ENCODE measurements at places on chromosomes 11 and 22.

DNA sequence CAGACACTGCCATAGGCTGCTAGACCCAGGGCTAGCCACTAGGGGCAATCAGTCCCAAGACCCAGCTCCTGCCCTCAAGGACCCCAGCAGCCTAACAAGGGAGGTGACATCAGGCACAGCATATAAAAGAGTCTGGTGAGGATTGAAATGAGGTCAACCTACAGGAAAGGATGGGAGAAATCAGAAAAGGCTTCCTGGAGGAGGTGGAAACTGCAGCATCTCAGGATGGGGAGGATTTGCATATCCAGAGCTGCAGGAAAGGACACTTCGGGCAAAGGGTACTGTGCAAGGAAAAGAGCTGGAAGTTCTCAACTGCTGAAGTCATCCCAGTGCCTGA lies 2.9 kb upstream of the ARFGAP2 start:
- peak; percentile 4 for DNase-seq

- DNase-seq, result no peak
Measured at GRCh38 chr11:40689823-40690222, 769.6 kb downstream of the LRRC4C start.

DNA sequence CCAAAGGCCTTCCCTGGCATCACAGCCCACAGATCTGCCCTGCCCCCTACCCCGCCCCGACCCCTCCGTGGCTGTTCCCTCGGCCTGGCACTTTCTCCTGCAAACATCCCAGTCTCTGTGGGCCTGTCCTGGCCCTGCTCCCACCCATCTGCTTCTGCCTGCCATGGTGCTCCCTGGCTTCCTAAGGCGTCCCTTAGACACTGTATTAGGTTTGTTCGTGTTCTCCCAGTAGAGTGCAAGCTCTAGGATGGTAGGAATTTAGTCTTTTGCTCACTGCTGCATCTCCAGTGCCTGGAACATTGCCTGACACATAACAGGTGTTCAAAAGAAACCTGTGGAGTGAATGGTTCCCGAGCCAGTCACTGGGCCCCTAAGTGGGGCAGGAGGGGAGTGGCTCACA lies 69.6 kb upstream of the PITPNB start:
- no peak for DNase-seq

- no peak for DNase-seq
Measured at GRCh38 chr11:24400059-24400665, 96.7 kb upstream of the LUZP2 start.

GRCh38 chr11:96287822-96288439 lies 55.1 kb downstream of the MAML2 start:
- DNase-seq, result no peak

DNA sequence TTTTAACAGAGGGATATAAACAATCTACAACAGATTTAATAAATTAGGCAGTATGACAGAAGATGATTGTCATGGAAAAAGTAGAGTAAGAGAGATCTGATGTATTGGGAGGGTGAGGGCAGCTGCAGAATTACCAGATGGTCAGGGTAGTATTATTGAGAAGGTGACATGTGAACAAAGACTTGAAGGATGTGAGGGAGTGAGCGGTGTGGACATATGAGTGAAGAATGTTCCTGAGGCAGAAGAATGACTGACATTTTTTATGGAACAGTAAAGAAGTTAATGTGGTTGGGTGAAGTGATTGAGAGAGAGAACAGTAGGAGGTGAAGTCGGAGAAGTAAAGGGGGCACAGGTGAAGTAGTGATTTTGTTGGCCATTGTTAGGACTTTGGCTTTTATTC lies 42.4 kb upstream of the HIPK3 start:
- DNase-seq, result no peak

GRCh38 chr11:118619444-118620197 lies 12.2 kb downstream of the PHLDB1 start:
- DNase-seq, result no peak

- DNase-seq, result no peak
Measured at GRCh38 chr11:117230999-117231841, 653 bp downstream of the PCSK7 start.

DNA sequence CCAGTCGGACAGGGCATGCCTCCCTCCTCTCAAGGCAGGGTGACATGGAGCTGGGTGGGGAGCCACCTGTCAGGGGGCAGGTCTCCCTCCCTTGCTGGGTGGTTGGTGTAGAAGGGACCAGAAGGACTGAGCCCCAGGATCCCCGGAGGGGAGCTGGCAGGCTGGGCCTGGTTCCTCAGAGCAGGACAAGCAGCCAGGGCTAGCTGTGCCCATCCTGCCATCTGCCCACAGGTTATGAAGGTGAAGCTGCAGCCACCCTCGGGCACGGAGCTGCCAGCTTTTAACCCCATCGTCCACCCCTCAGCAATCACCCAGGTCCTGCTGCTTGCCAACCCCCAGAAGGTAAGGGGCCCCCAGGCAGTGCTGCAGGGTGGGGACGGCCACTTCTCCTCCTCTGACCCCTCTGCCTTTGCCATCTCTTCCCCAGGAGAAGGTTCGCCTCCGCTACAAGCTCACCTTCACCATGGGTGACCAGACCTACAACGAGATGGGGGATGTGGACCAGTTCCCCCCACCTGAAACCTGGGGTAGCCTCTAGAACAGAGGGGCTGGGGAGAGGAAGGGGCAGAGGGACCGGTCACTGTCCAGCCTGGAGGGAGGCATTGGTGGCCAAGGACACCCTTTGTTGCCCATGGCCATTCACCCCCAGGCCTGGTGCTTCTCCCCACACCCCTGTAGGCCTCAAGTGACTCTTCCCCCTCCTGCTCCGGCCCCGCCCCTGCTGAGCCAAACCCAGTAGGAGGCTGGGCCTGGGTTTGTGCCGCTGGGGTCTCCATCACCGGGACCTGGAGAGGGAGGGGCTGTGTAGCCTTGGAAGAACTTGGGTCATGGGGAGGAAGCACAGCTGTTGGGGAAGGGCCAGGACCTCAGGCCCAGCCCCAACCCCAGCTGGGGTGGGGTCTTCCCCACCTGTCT lies 7.0 kb upstream of the SH3BP1 start:
- no peak for DNase-seq
